ENCODE measurements at places on chromosomes 7 and 10.

GRCh38 chr10:28704464-28705161 is 27.3 kb downstream of the BAMBI start:
- no peak for DNase-seq

DNA sequence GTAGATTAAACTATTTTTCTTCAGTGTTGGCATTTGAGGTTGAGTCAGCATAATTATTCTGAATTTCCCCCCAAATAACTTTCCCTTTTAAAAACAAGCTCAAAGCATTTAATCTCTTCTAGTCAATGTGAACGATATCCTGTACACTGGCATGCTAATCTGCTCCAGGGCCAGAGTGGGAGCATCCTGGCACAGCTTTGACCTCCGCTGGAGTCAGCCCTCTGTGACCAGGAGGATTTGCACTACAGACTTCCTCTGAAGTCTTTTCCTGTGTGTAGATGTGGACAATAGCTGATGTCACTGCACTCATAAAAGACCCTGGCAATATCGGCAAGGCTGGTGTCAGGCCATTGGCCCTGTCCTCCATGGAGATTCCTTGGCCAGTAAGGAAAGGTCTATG is 340.2 kb downstream of the CDC14C start:
- DNase-seq = no peak

- DNase-seq = no peak
Measured at GRCh38 chr10:22927166-22927565, 687 bp upstream of the ARMC3 start.

GRCh38 chr10:71595649-71596048 is 123.9 kb downstream of the C10orf105 start:
- no peak for DNase-seq

- DNase-seq = peak; percentile 9
Measured at GRCh38 chr10:3720228-3721019, 64.6 kb downstream of the KLF6 start.

DNA sequence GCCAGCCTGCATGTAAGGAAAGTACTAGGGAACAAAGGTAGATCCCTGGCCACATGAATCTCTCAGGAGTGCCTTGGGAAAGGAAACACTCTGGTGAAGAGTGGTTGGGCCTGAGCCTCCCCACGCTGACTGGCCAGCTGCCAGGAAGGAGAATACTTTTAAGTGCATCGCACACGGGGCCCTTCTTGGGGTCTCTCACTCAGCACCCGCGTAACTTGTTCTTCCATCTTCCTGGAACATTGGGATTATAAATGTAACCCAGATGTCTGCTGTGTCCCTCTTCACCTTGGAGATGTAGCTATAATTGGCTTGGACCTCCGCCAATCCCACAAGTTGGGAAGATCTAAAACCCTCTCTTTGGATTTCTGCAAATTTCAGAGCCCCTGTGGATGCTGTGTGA is 4.4 kb upstream of the GLI3 start:
- no peak for DNase-seq

GRCh38 chr7:129742256-129742655 is 130.7 kb downstream of the NRF1 start:
- no peak for DNase-seq
